ENCODE measurements at places on chromosomes 4 and X.

DNA sequence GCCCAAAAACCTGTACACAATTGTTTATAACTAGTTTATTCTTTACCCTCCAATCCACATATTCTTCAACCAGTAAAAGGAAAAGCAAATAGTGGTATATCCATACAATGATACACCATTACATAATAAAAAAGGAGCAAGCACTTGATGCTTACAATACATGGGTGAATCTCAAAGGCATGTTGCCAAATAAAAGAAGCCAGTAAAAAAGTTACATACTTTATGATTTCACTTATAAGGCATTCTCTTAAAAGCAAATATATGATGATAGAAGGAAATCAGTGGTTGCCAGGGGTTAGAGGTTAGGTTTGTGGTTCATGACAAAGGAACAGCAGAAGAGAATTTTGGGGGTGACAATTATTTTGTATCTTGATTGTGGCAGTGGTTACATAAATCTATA, 896.1 kb upstream of the LCORL start:
- no peak for DNase-seq

- DNase-seq = no peak
Measured at GRCh38 chrX:101682723-101683122, 23.1 kb upstream of the ARMCX2 start.

DNA sequence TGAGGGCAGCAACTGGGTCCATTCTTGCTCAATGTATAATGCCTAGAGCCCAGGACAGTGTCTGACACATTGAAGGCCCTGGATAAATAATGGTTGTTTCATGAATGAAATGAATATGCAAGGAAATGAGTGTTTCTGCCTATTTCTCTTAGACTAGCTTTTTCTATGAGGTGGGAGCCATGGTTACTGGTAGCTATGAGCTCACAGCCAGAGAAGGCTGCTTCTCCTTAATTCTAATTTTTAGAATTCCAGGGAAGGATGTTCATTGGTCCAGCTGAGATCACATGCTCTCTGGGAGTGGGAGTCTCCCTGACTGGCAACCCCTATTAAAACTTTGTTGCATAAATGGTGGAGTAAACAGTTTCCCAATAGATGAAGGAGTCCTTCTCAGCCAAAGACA, 9.7 kb upstream of the DCUN1D4 start:
- no peak for DNase-seq

GRCh38 chr4:70802928-70803580, 36.6 kb downstream of the GRSF1 start:
- no peak for DNase-seq

GRCh38 chrX:48761674-48762471, at the start of gene GLOD5:
Gene GLOD5, plus strand, starts transcription at chrX:48761747. Its CDS starts 44 bp downstream, at chrX:48761791.
- DNase-seq = no peak

Measured in stimulated activated naive CD8-positive, alpha-beta T cell treated with anti-CD3 and anti-CD28 coated beads, Interleukin-15, amount 100 ng/mL, for 72 hours (primary cell).